A549 treated with ZK216348 at 1 μM for 4 hours (cell line): ENCODE measurements at places on chromosomes 5 and 9. TPM values are rescaled to one million over a fixed set of nuclear protein-coding genes. Genes with fewer than 3 reads are reported as not detected.

Gene UNC5A
- 0.09 to 0.47 TPM (median 0.41 TPM) in 5 replicates for total RNA-seq

Gene COX7C
- 560 to 817 TPM (median 599 TPM) in 5 replicates for total RNA-seq

Gene CCDC171
- 0.31 to 0.59 TPM (median 0.36 TPM) in 5 replicates for total RNA-seq

Gene ISL1
- total RNA-seq = 0.08 TPM in 2 of 5 replicates, not detected in the others

Gene LEAP2
- total RNA-seq = 0.58 to 1.4 TPM (median 1.0 TPM) in 5 replicates

Gene FOXD4L5
- 0.06 to 0.11 TPM (median 0.11 TPM) in 3 of 5 replicates, not detected in the others for total RNA-seq

Gene IL9
- total RNA-seq = not detected in 5 replicates

Gene ANXA1
- total RNA-seq = 1,033 to 1,317 TPM (median 1,098 TPM) in 5 replicates

Gene FAXDC2
- 0.05 to 0.27 TPM (median 0.09 TPM) in 4 of 5 replicates, not detected in the other for total RNA-seq

Gene SLC6A3
- 0.13 to 0.45 TPM (median 0.16 TPM) in 5 replicates for total RNA-seq

Gene F2RL1
- total RNA-seq = 209 to 272 TPM (median 236 TPM) in 5 replicates

Gene HSD17B3
- total RNA-seq = 0.34 TPM in 1 of 5 replicates, not detected in the others

Gene PCDH12
- 0.02 TPM in 1 of 5 replicates, not detected in the others for total RNA-seq

Gene NUTM2F
- not detected in 5 replicates for total RNA-seq

Gene SLC45A2
- total RNA-seq = not detected in 5 replicates

Gene EQTN
- not detected in 5 replicates for total RNA-seq

Gene PCDHB15
- 0.09 to 0.14 TPM in 2 of 5 replicates, not detected in the others for total RNA-seq

Gene UQCRQ
- total RNA-seq = 410 to 521 TPM (median 479 TPM) in 5 replicates

Gene BTNL8
- not detected in 5 replicates for total RNA-seq

Gene GAS1
- 0.08 to 0.22 TPM (median 0.16 TPM) in 4 of 5 replicates, not detected in the other for total RNA-seq

Gene STK32A
- 0.20 to 0.74 TPM (median 0.29 TPM) in 5 replicates for total RNA-seq

Gene OR1J2
- total RNA-seq = not detected in 5 replicates

Gene EDIL3
- 0.06 to 0.31 TPM (median 0.19 TPM) in 5 replicates for total RNA-seq

Gene MYORG
- total RNA-seq = 3.5 to 6.2 TPM (median 5.2 TPM) in 5 replicates

Gene PLGRKT
- total RNA-seq = 17.6 to 35.7 TPM (median 22.0 TPM) in 5 replicates

Gene MOCS2
- total RNA-seq = 30.5 to 41.6 TPM (median 32.1 TPM) in 5 replicates

Gene SLCO4C1
- 0.04 TPM in 1 of 5 replicates, not detected in the others for total RNA-seq

Gene FOXD4L6
- not detected in 5 replicates for total RNA-seq

Gene DPYSL3
- 16.2 to 20.7 TPM (median 18.0 TPM) in 5 replicates for total RNA-seq

Gene PCDHA12
- total RNA-seq = 2.1 to 3.6 TPM (median 2.7 TPM) in 5 replicates

Gene CCNJL
- 10.5 to 14.3 TPM (median 13.6 TPM) in 5 replicates for total RNA-seq

Gene PCDHB2
- total RNA-seq = 2.7 to 4.5 TPM (median 3.1 TPM) in 5 replicates

Gene ENG
- 0.09 to 0.16 TPM (median 0.11 TPM) in 5 replicates for total RNA-seq

Gene KCNMB1
- total RNA-seq = not detected in 5 replicates

Gene SPINK1
- 0.55 to 1.0 TPM (median 0.99 TPM) in 5 replicates for total RNA-seq

Gene FPGS
- 39.9 to 58.3 TPM (median 48.9 TPM) in 5 replicates for total RNA-seq

Gene CER1
- not detected in 5 replicates for total RNA-seq

Gene PCDHA3
- 0.68 to 1.2 TPM (median 1.0 TPM) in 5 replicates for total RNA-seq

Gene HMGXB3
- 25.1 to 34.0 TPM (median 32.9 TPM) in 5 replicates for total RNA-seq

Gene ZNF462
- total RNA-seq = 3.6 to 5.4 TPM (median 4.2 TPM) in 5 replicates

Gene PARP8
- 0.07 to 0.15 TPM (median 0.13 TPM) in 5 replicates for total RNA-seq

Gene PHF24
- total RNA-seq = 0.05 to 0.29 TPM (median 0.12 TPM) in 4 of 5 replicates, not detected in the other

Gene CACNA1B
- total RNA-seq = 0.02 to 0.07 TPM (median 0.05 TPM) in 4 of 5 replicates, not detected in the other

Gene SHC3
- 0.36 to 0.58 TPM (median 0.47 TPM) in 5 replicates for total RNA-seq

Gene PRR16
- not detected in 5 replicates for total RNA-seq

Gene LCN6
- total RNA-seq = not detected in 5 replicates

Gene PCDHB11
- 0.05 to 0.20 TPM (median 0.08 TPM) in 4 of 5 replicates, not detected in the other for total RNA-seq

Gene SLC2A6
- total RNA-seq = 10.1 to 24.1 TPM (median 22.3 TPM) in 5 replicates

Gene PRDM9
- not detected in 5 replicates for total RNA-seq

Gene ADAMTS6
- total RNA-seq = 0.02 to 0.19 TPM (median 0.11 TPM) in 5 replicates
